ENCODE measurements at places on chromosomes 16 and 17.

DNA sequence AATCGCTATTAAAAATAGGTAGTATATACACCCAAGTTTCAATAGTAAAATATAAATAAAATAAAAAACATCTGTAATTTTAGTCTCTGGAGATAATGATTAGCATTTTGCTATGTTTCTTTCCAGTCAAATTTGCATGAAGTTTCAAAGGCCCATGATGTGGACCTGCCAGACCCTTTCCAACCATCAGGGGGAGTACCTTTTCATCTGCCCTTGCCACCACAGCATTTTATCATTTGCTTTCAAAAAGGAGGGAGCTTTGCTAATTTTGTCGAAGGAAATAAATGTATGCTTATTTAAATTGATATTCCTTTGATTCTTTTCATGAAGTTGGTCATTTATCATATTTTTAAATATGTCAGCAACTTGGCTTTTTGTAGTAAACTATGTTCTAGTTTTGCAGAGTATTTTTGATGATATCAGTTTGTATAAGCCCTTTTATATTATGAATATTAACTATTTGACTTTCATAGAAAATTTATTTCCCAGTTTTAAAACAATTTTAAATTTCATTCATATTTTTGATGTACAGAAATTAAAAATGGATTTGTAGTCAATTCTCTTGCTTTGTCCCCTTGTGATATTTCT, 115.2 kb upstream of the NETO2 start:
- no peak for DNase-seq

- DNase-seq = no peak
Observed at GRCh38 chr16:23317751-23318150, 15.6 kb downstream of the SCNN1B start.

GRCh38 chr17:50710025-50710424, 2.3 kb upstream of the ANKRD40 start:
- no peak for DNase-seq

DNA sequence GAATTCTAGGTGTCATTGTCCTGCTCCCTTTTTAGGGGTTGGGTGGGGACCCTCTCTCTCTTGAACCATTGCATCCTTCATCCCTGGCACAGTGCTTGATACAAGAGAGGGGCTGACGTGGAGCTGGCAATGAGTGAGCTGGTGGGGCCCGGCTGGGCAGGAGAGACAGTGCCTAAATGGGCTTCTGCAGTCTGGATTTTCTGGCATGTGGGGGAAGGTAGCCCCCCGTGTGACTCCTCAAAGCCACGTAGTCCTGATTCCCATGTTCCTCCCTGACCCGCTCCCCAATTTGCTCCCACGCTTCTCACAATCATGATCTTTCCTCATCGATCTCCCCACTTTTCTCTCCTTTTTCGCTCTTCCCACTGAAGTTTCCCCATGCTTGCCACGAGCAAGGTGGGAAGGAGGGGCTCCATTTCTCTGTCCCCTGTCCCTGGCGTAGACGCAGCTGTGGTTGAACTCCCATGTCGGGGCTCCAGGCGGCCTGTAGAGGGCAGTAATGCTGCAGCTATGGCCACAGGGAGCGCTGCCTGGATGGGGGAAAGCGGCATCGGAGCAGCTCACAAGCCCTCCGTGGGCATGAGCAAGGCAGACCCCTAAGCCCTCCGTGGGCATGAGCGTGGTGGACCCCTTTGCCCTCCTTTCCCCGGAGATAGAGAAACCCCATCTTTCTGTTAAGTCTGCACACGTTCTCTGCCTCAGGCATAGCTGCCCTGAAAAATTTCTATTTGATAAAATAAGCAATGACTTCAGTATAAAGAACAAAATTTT, 47.5 kb downstream of the HAPSTR1 start:
- peak; percentile 72 for DNase-seq

DNA sequence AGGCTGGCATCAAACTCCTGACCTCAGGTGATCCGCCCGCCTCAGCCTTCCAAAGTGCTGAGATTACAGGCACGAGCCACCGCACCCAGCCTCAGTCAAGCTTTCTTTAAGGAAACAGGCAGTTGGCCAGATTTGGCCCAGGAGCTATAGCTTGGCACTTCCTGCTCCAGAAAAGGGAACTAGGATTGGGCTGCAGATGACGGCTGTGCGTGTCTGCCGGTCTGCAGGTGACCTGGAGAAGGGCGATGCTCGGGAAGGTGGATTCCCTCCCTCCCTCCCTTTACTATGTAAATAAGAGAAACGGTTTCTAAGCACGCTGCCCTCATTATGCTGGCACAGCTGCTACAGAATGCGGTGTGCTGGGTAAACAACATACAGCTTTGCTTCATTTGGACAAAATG, 215.9 kb downstream of the RPTOR start:
- no peak for DNase-seq

GRCh38 chr16:13186813-13187212, 285.4 kb downstream of the SHISA9 start:
- DNase-seq = no peak

DNA sequence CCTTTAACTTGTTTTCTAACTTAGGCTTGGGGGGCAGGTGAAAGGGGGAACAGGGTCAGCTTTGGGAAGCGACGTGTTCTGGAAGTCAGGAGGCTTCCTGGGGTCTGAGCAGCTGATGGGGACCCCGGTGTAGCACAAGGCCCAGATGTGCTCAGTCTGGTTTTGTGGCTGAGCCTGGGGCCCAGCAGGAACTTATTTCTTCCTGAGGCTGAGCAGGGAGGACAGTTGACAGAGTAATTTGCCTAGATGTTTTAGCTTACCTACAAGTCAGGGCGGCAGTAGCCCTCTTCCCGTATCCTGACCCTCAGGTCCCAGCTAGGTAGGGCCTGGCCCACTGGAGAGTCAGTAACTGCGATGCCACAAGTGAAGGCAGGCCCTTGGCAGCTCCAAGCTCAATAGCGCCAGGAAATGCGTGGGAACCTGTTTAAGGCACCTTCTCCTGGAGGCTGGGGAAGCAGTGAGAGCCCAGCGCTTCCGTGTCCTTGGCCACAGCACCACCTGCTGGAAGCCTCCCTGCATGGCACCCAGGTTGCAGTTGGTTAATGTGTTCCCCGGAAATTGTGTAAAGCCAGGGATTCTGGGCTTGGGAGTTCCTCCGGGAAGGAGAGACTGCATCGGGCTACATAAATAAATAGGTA, 5.2 kb downstream of the CCR7 start:
- peak; percentile 94 for DNase-seq

DNA sequence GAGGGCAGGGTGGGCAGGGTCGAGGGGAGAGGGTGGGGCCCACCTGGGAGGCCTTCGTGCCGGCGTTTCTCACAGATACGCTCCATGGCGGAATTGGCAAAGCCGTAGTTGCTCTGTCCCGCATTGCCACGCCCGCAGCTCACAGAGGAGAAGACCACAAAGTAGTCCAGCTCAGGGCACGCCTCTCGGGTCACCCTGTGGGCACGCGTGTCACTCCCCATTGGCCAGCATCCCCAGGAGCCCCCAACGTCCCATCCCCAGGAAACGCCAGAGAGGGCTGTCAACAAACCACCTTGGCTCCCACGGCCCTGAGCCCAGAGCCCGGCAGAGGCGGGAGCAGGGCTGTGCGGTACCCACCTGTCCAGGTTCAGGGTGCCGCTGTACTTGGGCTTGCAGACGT, 16.1 kb downstream of the FASN start:
- DNase-seq = no peak

DNA sequence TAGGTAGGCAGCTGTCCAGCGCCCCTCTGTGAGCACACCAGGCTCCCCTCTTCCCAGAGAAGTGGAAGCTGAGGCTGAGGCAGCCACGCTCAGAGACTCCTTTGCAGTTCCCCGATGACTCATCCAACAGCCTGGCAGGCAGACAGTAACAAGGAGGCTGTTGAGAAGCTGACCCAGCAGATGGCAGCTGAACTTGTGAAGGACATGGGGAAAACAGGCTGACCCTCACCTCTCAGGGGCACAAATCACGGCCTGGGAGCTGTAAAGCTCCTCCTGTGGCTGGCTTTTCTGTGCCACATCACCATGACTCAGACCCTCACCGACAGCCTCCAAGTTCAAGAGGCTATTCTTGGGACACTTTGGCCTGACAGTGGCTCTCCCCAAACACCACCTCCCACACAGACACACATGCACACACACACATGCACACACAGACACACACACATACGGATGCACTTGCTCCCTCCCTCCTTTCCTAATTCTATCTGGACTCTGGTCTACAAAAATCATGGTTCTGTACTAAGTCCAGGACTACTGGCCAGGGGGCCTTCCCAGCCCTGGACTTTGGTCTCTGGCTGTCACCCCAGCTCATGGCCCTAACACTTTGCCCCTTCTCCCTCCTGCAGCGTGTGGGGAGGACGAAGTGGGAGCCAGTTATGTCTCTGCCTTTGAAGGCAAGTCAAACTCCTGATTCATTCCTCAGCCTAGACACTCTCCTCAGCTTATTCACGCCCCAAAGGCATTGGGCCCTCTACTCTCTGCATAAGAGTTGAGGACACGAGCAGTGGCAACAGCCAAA, 23.2 kb downstream of the MAP3K14 start:
- DNase-seq = peak; percentile 66

DNA sequence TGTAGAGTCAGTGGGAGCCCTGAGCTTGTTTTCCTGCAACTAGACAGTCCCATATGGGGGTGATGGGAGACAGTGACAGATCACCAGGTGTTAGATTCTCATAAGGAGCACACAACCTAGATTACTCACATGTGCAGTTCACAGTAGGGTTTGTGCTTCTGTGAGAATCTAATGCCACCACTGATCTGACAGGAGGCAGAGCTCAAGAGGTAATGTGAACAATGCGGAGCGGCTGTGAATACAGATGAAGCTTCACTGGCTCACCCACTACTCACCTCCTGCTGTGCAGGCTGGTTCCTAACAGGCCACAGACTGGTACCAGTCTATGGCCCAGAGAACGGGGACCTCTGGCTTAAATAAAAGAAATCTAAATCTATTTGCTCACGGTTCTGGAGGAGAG, 10.2 kb upstream of the HSD17B2 start:
- DNase-seq = no peak

- DNase-seq = no peak
Observed at GRCh38 chr17:50317121-50317520, 28.8 kb upstream of the XYLT2 start.

DNA sequence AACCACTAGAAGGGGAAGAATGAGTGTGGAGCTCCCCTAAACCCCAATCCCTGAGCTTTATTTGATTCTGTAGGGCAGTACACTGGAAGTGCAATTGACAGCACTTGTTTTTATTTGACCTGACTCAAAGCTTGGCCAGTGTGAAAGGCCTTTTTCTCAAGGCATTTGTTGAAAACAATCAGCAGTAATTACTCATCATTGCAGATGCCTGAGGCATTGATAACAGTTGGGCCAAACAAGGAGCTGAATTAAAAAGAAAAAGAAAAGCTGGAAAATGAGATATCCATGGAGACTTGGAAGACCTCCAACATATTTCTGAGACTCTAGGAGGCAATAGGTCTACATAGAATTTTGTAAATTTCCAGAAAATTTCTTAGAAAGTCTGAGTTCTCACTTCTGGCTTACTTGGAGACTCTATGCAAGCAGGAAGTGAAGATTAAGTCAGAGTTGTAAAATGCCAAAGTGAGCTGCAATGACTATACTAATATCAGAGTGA, 200.8 kb upstream of the KCNJ16 start:
- no peak for DNase-seq

- no peak for DNase-seq
Observed at GRCh38 chr16:81696961-81697615, 82.0 kb upstream of the PLCG2 start.

GRCh38 chr16:89041571-89042481, 51.8 kb upstream of the ACSF3 start:
- DNase-seq = no peak

DNA sequence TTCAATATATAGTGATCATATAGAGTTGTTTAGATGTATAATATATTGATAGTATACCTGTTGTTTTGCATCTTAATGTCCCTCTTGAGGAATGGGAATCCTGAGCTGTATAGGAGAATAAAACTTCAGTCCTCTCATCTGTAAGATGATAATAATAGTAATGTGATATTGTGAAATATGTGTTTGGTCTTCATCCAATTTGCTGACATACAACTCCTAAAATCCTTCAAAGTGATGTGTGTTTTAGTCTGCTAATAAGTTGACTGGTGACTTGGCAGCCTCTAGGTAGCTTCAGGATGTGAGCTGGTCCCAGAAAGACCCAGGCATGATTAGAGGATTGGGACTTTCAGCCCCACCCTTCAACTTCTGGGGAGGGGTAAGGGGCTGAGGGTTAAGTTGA, 22.8 kb upstream of the NFAT5 start:
- DNase-seq = no peak

DNA sequence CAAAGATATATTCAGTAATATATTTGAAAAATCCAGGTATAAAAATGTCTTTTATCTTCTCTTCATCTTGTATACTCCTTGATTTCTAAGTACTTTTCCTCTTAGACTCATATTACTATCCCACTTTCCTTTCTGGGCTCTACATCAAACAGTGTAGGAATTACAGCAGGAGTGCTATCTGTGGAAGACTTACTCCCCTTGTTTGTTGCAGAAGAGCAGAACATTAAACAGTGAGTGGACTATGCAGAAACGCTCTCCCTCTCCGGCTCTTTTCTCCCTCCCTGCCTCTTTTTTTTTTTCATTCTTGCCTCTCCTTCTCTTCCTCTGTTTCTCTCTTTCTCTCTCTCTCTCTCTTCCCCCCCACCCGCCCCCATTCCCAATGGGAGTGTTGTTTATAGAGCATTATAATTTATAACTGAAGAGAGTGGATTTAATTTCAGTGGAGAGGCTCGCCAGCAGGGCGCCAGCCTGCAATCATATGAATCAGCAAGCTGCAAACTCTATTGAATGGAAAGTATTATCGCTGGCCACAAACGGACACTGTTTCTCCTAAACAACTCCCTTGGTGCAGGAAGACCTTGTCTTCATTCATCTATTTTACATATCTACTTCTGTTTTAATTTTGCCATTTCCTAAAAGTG, 242.3 kb upstream of the TBX2 start:
- DNase-seq = no peak

DNA sequence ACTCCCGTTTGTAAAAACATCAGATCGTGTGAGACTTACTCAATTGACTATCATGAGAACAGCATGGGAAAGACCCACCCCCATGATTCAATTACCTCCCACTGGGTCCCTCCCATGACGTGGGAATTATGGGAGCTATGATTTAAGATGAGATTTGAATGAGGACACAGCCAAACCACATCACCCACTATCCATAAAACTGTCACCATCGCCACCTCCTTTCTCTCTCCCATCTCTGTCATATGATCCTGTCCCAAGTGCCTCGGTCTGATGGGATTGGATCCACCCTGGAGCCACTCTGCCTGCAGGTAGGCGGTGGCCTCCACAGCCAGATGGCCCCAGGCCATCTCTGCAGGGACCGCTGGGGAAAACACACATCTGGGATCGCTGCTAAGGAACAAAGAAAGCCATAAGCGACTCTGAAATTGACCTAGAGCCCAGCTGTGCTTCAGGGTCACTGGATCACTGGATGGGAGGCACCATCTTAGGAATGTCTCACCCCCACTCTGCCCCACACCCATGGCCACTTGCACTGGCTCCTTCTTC, 61.2 kb downstream of the TMEM186 start:
- DNase-seq = no peak

GRCh38 chr16:12620150-12620549, 183.5 kb downstream of the CPPED1 start:
- DNase-seq = no peak

DNA sequence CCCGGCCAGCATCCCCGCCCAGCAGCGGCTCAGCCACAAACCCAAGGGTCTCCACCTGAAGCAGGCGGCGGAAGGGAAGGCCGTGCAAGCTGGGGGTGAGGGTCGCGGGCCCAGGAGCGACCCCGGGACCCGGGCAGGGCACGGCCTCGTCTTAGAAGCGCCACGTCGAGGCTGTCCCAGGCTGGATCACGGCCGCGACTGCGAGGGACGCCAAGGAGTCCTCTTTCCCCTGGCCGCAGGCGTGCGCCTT, 538 bp upstream of the CCNF start:
- no peak for DNase-seq

GRCh38 chr16:71853413-71853812, 7.6 kb downstream of the ATXN1L start:
- DNase-seq = no peak
